Activated naive CD4-positive, alpha-beta T cell treated with anti-CD3 and anti-CD28 coated beads, Interleukin-2, amount 50 U/mL, for 72 hours (primary cell): ENCODE measurements at places on chromosomes 13 and 19.

DNA sequence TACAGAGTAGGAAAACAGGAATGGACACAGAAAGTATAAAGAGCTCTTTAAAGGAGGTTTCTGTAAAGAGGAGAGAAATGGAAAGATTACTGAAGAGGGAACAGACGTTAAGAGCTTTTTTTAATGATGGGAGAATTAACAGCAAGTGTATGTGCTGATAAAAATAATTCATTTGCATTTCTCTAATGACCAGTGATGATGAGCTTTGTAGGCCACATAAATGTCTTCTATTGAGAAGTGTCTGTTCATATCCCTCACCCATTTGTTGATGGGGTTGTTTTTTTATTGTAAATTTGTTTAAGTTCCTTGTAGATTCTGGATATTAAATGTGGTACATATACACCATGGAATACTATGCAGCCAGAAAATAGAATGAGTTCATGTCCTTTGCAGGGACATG lies 40.0 kb downstream of the MYO16 start:
- no peak for DNase-seq

GRCh38 chr19:18261474-18261873 lies 12.8 kb downstream of the IQCN start:
- no peak for DNase-seq

GRCh38 chr19:13425151-13425550 lies 81.1 kb downstream of the CACNA1A start:
- no peak for DNase-seq

DNA sequence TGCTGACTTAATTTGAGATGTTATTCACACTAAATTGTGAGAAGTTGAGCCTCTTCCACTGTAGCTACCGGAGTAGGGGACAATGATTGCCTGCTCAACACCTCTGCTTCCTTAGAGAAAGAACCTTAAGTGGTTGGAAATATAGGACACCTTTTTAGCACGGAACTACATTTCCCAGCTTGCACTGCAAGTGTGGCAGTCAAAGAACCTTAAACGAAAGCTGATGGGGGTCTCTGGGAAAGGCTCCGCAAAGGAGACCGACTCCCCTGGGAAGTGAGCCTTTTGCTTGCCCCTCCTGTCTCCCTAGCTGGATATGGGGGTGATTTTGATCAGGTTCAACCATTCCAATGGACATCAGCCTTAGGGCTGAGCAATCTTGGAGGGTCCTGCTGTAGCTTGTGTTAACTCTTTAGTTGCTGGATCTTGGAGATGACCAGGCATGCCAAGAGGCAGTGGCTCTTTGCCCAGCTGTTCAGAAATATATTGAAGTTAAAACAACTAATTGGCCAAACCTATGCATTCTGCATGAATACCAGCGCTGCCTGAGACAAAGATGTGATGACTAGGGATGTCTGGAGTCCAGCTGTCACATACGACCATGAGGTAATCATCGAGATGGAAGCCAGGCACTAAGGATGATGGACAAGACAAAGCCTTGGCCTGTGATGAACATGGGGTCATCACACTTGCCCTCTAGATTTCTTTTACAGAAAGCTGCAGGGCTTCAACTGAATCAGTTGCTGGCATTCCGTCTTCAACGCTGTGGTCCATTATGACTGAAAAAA lies 286.5 kb downstream of the FOXO1 start:
- DNase-seq: no peak

GRCh38 chr13:110518226-110518525 lies 43.3 kb downstream of the RAB20 start:
- no peak for DNase-seq

GRCh38 chr13:40961214-40961613 lies 57.9 kb downstream of the ELF1 start:
- no peak for DNase-seq

GRCh38 chr19:12574036-12574435 lies 22.8 kb upstream of the ZNF564 start:
- no peak for DNase-seq

DNA sequence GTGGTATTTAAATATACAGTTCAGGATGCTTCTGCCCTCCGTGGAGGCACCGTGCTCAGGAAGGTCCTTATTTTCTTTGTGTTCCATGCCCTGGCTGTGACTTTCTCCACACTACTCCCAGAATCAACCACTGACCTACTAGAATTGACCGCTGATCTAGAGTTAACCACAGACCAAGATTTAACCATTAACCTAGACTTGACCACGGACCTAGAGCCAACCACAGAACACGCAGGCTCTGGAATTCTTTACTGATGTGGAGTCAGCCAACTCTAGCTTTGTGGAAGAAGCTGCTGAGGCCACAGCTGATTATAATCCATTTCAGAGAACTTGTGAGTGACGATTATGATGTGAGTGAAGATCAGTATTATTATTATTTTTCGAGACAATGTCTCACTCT lies 18.0 kb downstream of the GTF2F2 start:
- no peak for DNase-seq

- no peak for DNase-seq
These were observed 2.9 kb downstream of the RASIP1 start for GRCh38 chr19:48737360-48737998.

GRCh38 chr19:32748497-32748896 lies 28.9 kb downstream of the TDRD12 start:
- no peak for DNase-seq

- no peak for DNase-seq
These were observed 35.6 kb upstream of the ZNF507 start for GRCh38 chr19:32309711-32310390.

DNA sequence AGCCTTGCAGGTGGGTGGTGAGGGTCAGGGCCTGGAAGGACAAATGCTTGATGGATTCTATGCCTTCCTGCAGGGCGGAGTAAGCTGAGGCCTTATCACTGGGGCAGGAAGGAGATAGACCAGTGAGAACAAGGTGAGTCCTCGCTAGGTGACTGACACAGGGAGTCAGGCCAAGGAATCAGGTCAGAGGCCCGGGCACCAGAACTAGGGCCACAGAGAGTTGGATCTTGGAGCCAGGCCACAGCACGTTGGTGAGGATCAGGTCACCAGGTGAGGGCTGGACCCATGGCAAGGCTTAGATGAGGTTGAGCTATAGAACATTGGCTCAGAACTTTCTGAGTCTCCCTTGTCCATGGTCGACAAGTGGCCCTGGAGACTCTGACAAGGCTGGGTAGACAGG lies 328.2 kb downstream of the FOXO1 start:
- no peak for DNase-seq

DNA sequence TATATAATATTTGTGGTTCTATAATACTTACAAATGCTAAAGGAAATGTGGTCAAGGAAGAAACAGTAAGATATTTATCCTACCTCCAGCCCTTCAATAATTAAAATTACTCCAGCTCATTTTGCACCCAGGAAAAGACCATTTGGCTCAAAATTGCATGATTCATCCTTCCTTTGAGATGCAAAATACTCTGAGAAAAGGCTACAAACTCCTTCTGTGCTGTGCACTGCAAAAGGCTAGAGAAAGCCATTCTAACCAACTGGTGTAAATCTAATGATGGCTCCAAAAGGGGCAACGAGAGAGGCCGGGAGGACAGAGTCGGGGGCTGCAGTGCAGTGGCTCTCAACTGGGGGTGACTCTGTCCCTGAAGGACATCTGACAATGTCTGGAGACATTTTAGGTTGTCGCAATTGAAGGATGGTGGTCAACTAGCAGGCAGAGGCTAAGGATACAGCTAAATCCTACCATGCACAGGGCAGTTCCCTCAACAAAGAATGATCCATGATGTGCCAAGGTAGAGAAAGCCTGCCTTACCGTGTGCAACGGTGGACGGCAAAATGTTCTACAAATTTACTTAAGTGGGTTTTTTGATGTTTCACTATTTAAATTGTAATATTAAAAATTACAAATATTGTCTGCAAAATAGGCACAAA lies 32.6 kb downstream of the SLC7A1 start:
- no peak for DNase-seq

GRCh38 chr19:55071129-55071502 lies 4.6 kb upstream of the EPS8L1 start:
- DNase-seq: no peak

DNA sequence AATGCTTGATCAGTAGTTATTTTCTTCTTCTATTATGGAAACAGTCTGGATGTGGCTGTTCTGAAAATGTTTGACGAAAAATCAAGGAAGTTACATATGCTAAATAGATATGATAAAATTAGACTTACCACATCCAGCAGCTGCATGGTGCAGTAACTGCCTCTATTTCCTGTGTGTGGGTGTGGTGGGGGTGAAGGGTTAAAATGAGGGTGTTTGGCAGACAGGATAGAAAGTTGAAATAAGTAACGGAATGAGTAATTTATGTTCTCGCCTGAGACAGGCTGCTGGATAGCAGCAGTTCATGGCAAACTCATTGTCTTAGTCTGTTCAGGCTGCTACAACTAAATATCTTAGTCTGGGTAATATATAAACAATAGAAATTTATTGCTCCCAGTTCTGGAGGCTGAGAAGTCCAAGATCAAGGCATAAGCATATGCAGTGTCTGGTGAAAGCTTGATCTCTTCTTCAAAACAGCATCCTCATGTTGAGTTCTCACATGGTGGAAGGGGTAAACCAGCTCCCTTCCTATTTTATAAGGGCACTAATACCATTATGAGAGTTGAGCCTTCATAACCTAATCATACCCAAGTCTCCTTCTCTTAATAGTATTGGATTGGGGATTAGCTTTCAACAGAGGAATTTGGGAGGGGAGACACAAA lies 1248.9 kb downstream of the SLITRK5 start:
- DNase-seq: peak; percentile 15

- DNase-seq: no peak
These were observed 78.8 kb upstream of the SLC15A1 start for GRCh38 chr13:98831236-98831635.

DNA sequence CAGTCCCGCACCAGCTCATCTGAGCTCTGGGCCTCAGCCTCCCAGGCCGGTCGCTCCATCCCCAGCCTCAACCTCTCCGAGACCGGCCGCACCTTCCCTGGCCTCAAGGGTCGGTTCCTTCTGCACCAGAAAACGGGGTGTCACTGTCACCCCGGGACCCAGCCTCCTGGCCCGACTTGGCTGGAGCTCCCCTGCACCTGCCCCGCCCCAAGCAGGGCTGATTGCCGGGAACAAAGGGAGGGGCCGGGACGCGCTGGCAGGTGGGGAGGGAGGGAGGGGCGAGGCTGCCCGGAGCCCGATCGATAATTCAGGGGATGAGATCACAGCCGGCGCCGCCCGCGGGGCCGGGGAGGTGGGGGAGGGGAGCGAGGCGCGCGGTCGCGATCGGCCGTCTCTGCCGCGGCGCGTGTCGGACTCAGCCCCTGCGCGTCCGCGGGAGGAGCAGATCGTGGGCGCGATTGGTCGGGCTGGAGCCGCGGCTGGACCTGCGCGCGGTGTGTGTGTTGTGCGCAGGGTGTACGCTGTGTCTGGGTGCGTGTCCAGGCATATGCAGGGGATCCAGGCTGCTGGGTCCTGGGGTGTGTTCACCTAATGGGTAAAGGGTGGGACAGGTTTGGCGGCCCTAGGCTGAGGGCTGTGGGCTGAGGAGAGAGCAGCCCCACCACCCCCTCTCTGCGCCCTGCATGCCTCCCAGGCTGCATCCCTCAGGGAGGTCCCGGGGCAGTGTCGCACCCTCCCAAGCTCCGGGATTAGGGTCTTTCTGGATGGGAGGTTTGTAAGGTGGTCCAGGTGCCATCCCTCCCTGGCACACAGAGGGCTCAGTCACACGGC lies 1.1 kb upstream of the SHC2 start:
- DNase-seq: no peak

- DNase-seq: no peak
These were observed 2591.7 kb upstream of the PCDH20 start for GRCh38 chr13:64007339-64007738.
